Activated naive CD8-positive, alpha-beta T cell treated with anti-CD3 and anti-CD28 coated beads, Interleukin-2, amount 50 U/mL, for 16 hours (primary cell): ENCODE measurements at places on chromosomes 11 and 22.

GRCh38 chr11:71130106-71130505 lies 122.3 kb downstream of the SHANK2 start:
- DNase-seq = no peak

DNA sequence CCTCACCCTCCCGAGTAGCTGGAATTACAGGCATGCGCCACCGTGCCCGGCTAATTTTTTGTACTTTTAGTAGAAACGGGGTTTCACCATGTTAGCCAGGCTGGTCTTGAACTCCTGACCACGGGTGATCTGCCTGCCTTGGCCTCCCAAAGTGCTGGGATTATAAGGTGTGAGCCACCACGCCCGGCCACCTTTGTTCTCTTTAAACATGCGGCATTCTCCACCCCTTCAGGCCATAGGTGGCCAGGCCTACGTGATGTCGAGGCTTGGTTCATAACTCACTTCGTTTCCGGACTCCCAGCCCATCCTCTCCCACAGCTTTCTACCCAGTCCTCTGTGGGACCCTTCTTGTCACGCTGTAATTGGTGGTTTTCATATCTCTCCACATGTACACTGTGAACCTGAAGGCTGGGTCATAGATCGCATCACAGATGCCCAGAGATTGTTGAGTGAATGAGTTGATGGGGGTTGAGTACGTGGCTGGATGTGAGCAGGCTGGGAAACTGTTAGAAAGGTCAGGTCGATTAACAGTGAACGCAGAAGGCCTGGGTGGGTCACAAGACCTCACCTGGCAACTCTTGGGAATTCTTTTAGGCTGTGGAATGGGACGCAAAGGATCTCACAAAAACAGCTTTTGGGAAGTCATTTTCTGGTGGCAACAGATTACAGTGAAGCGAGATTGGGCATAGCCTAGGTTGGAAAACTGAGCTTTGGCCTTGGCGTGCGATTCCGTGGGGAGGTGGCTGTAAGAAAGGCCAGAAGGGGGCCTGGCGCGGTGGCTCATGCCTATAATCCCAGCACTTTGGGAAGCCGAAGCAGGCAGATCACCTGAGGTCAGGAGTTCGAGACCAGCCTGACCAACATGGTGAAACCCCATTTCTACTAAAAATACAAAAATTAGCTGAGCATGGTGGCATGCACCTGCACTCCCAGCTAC lies 44.5 kb downstream of the ST14 start:
- DNase-seq = no peak

GRCh38 chr11:35281169-35281688 lies 138.1 kb downstream of the SLC1A2 start:
- DNase-seq = no peak

DNA sequence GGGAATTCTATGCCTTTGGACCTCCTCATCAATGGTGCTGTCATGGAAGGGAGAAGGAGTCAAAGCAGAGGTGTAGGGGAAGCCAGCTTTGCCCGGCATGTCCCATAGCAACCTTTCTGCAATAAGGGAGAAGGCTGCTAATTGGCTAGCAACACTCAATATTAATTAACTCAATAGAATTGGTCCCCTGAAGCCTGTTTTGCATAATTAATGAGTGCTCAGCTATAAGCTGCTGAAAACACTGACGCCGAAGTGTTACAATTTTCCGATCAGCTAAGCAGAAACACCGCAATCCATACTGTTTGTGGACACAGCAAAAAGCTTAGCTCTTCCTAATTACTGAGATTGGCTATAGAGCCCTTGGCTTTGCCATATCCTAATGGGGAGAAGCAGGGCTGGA lies 245.0 kb downstream of the CSNK2A3 start:
- no peak for DNase-seq
